Glomerular endothelial cell (primary cell): ENCODE measurements at places on chromosomes 3 and 15.

DNA sequence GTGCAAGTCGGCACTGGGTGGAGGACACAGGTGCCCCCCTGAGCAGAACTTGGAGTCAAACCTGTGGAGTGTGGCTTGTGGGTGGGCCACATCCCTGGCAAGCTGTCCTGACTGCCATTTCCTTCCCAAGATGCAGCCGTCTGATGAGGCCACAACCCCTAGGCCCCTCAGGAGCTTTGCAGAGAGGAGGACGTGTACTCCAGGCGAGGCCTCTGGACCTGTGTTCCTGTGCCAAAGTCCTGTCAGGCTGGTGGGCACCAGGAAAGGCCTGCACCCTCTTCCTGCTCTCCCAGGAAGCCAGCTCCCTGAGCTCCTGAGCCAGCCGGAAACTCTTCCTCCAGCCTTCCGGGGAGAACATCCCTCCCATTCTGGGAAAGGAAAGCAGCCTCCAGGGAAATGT, 48.5 kb downstream of the CMTM6 start:
- DNase-seq, result no peak

GRCh38 chr3:148759430-148759829, 61.7 kb downstream of the AGTR1 start:
- no peak for DNase-seq

- no peak for DNase-seq
These were observed 95.4 kb upstream of the KLHL25 start for GRCh38 chr15:85889956-85890619.

DNA sequence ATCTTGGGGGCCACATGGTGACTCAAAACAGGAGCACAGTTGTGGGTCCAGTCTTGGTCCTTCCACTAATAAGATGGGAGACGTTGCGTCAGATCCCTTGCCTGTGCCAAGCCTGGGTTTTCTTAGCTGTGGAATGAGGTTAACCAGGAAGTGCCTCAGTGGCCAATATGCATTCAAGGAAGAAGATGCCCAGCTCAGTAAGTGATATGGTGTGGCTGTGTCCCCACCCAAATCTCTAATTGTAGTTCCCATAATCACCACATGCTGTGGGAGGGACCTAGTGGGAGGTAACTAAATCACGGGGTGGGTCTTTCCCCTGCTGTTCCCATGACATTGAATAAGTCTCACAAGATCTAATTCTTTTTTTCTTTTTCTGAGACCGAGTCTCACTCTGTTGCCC, 6.4 kb downstream of the ALG1L2 start:
- no peak for DNase-seq

DNA sequence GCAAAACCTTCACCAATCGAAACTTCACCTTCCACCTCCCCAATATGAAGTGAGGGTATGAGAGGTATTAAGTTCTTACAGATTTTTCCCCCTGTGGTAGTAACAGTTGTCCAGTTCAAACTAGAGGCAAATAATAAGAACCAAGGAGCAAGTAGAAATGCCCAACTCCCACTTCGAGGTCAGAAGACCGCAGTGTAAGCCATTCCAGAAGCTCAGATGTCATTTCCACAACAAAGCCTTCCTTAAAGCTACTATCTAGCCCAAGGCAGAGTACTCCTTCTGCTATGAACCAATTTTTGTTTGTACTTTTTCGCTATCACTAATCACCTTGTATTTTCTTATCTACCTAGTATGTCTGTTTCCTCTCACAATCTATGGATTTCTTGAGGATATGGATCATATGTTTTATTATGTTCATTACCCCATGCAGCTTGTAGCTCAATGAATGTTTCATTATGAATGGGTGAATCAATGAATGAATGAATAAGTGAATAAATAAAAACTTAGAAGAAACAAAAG, 235.7 kb upstream of the KCNMB2 start:
- DNase-seq, result no peak

GRCh38 chr15:85475317-85475701, 94.9 kb downstream of the AKAP13 start:
- DNase-seq, result no peak

DNA sequence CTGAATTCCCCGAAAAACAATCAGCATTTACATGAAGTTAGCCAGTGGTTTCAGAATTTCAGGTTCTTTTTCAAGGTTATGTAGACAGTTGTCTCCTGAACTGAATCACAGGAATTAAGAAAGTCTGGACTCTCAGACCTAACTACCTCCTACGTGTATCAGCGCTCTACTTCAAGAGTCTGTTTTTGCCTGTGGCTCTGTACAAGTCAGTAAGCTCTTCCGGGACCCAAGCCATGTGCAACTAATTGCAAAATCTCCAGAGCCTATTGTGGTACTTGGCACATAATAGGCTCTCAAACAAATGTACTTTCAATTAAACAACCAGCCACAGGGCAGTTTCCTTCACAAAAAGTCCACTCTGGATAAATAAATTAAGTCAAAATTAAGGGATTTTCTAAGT, 414.2 kb downstream of the PDCD6IP start:
- DNase-seq, result no peak

GRCh38 chr15:73787621-73788020, 34.5 kb upstream of the INSYN1 start:
- no peak for DNase-seq

DNA sequence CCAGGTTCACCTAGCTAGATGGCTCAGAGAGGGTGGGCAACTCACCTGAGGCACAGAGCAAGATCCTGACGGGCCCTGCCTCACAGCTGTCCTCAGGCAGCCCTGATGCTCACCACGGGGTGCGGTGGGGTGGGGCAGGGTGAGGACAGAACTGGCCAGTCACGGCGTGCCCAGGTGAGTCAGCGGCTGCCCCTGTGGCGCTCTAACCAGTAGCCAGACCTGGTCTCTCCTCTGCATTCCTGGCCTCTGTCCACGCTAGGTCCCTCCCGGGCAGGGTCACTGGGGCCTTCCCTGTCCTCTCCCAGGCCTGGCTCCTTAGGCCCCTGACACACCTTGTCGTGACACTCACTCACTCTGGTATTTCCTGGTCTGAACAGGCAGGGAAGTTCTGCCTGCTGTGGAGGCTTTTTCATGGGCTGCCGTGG, 901 bp downstream of the ALS2CL start:
- DNase-seq, result no peak

DNA sequence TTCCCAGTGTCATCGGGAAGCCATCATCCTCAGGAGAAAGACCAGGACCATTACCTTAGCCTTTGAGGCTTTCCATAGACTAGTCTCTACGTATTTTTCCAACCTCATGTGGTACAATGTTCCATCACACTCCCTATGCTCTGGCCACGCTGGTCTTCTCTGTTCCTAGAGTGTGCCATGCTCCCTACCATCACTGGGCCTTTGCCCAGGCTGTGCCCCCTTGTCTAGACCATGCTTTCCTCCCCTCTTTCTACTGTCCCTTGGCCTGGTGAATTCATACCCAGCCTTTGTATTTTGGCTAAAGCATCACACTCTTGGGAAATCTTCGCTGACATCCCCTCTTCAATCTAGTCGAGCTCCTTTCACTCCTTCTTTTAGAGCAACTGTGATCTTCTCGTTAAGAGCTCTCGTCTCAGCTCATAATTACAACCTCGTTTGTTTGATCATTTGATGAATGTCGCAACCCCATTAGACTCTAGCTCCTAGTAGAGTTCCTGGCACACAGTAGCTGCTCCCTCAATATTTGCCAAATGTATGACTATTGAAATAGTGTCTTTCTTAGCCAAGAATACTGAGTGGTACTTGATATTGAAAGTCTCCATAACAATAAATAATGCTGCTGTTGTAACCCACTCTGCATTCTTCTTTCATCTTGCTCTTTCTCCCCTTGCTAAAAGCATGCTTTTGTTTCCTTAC, 100.2 kb upstream of the FAM3D start:
- DNase-seq, result no peak

DNA sequence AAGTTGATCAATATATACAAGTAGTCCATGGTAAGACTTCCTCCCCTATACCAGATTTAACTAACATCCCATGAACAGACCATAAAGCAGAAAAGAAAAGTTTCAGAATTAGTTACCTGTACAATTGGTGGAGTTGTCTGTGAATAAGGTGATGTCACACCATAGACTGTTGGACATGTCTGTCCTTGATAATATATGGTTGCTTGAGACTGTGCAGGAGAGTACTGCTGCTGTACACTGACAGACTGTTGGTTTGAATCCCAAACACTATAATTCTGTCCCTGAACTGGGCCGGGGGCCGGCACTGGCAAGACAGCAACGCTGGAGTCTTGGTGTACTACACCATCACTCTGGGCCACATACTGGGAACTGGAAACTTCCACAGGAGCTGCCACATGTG, 77.2 kb downstream of the NBEAL2 start:
- DNase-seq, result no peak

GRCh38 chr3:112111785-112112402, 21.2 kb downstream of the GCSAM start:
- peak; percentile 39 for DNase-seq

DNA sequence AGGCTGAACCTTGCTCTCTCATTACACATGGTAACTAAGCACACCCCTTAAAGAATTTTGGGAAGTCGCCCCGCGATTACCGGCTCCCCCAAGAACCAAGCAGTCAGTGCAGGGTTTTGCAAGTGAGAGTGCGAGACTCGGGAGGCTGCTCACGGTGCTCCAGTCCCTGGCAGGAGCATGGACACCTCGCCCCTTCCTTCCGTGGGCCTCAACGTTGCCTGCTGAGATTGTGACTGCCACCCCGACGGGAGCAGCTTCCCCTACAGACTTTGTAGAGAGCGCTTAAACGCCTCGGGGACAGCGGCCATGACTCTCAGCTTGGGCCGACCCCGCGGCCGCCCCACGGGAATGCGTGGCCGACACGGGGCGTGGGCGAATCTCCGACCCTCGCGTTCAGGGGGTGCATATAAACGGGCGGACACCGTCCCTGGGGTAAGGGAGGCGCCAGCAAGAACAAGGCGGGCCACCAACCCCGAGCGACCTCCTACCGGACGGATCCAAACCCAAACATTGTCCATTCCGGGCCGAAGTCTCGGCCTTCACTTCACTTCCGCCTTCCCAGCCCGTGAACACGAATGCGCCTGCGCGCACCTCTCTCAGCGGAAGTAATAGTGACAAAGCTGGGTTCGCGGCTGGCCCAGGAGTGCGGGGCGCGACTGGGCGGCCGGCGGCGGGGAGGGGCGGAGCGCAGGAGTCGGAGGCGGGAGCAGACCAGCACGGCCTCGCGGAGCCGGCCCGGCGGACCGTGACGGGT, at the start of gene ATP2C1:
Gene ATP2C1 (plus strand): TSS at position 709 of the 754 bp plus-strand sequence. CDS start 686 bp downstream, outside the sequence.
- DNase-seq, result peak; percentile 57
